ENCODE measurements at places on chromosomes 11 and 22.

GRCh38 chr22:27490080-27490479, 311.5 kb downstream of the MN1 start:
- DNase-seq: no peak

DNA sequence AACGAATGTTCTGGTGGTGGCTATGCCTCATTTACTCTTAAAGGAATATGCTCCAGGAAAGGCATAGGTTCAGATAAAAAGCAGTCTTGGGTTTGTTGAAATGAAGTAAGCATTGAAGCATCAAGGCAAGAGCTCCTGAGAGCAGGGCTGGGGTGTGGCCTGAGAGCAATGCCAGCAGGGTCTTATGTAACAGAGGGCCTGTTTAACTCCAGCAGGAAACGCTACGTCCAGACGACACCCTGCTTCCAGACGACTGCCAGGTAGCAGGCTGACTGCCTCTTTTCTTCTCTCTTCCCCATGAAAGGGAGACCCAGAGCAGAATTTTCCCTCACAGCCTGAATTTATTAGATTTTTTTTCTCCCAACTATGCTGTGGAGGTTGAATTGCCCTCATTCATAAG, 127.2 kb upstream of the SLC5A12 start:
- no peak for DNase-seq

GRCh38 chr22:27990451-27990840, 71.4 kb upstream of the PITPNB start:
- DNase-seq: no peak

DNA sequence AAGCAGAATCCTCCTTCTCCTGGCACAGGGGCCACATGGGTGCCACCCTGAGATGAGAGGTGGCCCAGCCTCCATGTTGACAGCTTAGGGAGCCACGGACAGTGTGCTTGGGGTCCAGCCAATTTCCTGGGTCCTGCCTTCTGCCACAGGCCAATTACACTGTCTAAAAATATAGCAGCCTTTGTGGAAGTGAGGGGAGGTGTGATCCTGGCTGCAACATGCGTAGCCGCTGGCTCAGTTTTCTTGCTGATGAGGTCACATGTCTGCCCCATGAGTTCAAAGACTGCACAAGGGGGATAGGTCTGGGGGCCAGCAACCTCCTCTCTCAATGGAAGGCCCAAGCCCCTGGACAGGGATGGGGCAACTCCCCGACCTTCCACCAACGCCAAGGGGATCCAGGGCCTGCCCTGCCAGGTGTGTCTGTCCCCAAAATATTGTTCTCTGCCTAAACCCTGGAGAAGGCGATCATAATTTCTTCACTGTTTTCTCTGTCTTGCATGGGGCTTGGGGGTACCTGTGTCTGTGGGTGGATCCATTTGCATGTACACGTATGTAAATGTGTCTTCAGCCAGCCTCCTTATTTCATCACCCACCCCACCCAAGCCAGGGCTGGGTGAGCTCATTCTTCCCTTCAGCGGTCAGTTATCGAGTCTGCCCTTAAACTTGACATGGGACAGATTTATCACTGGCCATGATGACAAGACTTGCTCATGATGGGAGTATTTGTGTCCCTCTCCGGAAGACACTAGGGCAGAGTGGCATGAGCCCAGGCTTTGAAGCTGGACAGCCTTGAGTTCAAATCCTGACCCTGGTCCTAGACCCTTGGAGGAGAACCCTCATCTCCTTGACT, 59.4 kb downstream of the OTOG start:
- no peak for DNase-seq

DNA sequence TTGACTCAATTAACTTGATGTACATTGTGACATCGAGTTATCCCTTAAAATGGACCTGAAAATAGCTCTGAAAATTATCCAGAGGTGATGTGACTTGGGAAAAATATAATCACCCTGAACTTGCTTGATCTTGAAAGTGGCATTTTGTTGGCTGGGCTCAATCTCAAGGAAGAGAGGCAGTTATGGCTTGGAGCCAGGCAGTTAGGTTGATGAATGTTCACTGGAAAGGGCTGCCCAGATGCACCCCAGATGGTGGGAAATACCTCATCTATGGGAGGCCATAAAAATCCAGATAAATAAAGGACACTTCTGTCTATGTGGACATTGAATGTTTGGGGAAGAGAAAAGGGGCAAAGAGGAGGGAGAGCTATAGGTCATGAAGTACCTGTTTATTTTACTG, 55.7 kb upstream of the OR5AN1 start:
- no peak for DNase-seq

GRCh38 chr11:66112041-66112491, 42.0 kb downstream of the PACS1 start:
- DNase-seq: peak; percentile 26

DNA sequence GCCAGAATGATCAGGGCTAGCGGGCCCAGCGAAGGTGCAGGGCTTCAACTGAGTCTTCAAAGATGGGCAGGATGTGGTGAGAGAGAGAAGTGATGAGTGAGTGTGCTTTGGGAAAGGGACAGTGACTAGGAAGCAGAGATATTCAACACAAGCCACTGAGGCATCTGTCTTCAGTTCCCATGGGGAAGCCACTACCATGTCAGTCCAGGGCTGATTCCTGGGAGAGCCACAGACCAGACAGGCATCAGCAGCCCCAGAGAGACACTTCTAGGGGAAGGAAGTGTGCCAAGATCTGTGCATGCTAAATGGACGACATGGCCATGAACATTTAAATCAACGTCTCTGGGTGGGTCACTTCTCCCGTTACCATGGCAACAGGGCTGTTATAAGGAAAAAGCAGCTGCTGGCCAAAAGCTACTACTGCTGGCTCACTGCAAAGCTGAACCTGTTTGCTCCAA, 28.5 kb downstream of the P4HA3 start:
- DNase-seq: no peak
